Stimulated activated naive CD8-positive, alpha-beta T cell treated with anti-CD3 and anti-CD28 coated beads, Interleukin-15, amount 100 ng/mL, for 72 hours (primary cell): ENCODE measurements at places on chromosomes 7 and 10.

GRCh38 chr7:147547252-147547897 lies 1043.2 kb upstream of the C7orf33 start:
- peak; percentile 9 for DNase-seq

DNA sequence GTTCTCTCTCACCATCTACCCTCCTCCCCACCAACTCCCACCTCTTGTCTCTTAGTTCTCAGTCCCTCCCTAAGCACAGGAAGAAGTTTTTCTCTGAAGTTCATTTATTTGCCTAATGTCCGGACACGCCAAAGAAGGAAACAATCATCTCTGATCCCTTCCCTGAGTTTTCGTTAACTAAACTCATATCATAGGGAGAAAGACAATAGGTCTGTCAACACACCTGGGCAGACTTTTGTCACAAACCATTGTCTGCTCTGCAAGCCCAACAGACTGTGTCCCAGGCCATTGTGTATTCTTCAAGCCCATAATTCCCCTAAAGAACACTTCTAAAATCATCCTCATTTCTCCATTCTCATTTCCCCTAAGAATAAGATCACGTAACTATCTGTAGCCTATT lies 691.0 kb upstream of the MBL2 start:
- DNase-seq, result no peak

DNA sequence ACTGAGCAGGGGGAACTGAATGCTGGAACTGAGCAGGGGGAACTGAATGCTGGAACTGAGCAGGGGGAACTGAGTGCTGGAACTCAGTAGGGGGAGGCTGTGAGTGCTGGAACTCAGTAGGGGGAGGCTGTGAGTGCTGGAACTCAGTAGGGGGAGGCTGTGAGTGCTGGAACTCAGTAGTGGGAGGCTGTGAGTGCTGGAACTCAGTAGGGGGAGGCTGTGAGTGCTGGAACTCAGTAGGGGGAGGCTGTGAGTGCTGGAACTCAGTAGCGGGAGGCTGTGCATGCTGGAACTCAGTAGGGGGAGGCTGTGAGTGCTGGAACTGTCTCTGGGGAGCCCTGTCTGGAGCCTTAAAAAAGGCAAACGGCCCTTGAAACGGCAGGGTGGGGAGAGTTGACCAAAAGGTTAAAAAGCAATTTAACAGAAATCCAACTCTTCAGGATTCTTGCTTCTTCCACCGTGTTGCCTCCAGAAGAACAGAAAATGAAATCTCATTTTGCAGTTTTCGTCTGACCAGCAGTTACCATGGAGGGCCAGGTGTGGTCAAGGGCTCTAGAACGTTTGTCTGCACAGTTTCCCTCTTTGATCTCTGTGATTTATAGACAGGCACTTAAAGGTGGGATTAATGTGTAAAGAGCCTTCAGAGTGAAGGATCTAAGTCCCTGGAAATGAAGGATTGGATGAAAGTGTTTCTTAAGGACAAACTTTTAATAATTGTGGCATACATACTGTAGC lies 19.1 kb downstream of the DOCK1 start:
- DNase-seq, result no peak

DNA sequence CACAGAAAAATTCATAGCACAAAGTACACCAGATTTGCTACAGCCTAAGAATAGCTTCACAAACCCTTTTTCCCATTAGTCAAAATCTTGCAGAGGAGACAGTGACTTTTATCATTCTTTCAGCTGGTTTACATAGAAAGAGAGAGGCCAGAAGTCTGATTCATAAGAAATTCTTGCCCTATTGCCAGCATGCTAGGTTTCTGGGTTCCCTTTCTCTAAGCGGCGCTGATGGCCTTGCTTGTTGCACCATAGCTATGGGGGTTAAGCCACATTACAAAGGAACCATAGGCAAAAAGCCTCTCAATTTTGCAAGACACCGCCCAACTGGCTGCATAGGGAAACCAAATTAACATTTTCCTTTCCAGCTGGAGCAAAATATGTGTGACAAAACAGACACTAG lies 87.4 kb downstream of the ZNF467 start:
- no peak for DNase-seq

DNA sequence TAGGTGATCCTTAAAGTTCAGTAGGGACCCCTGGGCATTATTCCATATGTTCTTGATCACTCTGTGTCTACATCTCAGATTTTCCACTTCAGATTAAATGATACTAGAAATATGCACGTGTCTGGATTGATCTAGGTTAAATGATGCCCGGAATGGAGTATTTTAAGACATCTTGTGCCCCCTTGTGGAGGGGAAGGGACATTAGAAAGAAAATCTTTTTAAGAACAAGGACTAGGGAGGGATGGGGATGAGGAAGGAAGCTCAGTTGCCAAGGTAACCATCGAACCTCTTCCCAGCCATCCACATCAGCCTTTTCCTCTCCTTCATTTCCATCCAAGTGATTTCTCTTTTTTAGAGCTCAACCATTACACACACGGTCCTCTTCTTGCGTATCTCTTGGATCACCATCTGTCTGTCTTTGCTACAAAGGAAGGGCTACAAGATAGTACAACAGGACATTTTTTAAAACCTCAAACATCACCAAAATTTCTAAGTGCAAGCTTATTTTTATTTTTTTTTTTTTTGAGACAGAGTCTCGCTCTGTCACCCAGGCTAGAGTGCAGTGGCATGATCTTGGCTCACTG lies 40.5 kb downstream of the PRSS2 start:
- DNase-seq, result no peak

DNA sequence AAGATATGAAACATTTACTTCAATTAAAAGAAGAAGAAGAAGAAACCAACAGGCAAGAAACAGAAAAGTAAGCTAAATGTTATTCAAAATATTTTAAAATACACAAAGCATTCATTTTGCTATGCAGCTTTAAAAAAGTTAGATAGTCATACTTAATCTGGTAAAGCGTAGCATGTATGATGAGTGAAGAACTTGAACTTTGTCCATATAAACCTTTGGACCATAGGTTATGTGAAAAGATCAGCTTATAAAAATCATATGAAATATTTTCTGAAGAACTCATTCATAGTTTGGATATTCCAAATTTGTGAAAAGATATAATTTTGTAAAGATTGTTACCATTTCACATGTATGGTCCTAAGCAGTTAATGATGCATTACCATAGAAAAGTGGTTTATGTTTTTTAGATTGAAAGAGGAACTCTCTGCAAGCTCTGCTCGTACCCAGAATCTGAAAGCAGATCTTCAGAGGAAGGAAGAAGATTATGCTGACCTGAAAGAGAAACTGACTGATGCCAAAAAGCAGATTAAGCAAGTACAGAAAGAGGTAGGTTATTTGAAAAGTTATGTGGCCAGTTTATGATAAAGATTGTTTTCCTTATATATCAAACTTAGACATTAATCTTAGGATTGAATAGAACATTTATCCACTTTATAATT lies 37.3 kb downstream of the KIF20B start:
- no peak for DNase-seq

- no peak for DNase-seq
Measured at GRCh38 chr10:117860135-117860534, 186.6 kb downstream of the RAB11FIP2 start.

DNA sequence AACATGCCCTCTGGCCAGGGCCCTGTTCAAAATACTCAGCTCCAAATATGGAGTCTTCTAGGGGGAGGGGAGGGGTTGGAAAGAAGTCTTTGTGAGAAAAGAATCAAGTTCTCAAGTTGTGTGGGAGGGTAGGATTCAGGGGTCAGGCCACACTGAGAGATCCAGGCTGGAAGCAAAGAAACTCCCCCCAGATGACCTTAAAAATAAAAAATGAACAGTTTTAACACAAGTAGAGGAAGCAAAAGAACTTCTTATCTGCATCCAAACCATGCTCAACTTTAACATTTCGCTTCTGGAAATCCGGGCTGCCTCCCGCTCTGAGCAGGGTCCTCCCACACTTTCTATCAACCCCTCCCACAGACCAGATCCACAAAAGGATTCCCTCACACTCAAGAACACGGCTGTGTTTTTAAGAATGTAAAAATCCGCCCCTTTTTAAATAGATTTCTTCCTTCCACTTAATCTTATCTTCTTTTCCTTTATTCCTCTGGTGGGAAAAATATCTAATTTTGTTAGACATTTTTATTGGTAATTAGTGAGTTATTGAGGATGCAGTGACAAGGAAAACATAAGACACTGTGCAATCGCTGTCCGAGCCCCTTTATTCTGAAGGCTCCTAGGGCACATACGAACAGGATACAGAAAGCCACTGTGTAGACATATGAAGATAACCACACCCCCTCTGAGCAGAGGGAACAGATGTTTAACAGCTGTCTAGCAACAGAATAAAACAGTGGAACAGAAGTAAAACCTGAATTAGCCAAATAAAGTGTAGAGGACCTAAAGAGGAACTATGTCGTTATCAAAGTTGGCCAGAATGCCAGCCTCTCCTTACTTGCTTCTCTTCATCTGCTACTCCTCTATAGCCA lies 43.8 kb downstream of the CYTH3 start:
- DNase-seq, result no peak

DNA sequence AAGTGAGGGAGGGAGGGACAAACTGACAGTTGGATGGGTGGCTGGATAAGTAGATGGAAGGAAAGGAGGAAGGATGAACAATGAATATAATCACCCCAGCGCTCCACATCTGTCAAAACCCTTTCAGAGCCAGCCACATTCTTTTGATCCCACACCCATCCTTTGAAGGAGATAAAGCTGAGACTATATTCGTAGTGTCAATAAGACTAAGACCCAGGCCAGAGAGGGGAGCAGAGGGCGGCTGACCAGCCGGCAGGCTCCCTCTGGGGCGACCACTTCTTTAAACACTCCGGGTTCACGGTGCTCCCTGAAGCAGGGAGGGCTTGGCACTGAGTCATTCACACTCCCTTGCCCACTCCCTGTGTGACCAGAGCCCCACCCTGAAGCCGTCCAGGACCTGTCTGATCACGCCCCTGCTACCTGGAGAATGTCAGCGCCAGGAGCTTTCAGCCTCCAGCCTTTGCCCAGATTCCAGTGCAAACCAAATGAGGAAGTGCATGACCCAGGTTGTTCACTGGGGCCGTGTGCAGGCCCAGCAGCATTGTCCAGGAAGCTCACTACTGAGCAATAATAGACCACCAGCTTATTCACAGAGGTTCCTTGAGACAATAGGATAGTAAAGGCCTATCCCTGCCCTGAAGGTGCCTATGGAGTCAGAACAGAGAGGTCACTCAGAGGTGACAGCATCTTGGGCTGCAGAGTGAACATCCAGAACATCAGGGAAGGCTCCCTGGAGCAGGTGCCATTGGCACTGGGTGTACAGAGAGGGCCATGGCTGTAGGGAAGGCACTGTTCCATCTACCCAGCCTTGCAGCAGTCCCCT lies 34.4 kb downstream of the UNC5B start:
- DNase-seq, result no peak

GRCh38 chr10:131820626-131821025 lies 80.2 kb upstream of the PPP2R2D start:
- DNase-seq, result no peak

GRCh38 chr10:18859659-18860058 lies 188.9 kb upstream of the MALRD1 start:
- no peak for DNase-seq

GRCh38 chr7:133230591-133231194 lies 22.2 kb upstream of the EXOC4 start:
- DNase-seq, result peak; percentile 46

DNA sequence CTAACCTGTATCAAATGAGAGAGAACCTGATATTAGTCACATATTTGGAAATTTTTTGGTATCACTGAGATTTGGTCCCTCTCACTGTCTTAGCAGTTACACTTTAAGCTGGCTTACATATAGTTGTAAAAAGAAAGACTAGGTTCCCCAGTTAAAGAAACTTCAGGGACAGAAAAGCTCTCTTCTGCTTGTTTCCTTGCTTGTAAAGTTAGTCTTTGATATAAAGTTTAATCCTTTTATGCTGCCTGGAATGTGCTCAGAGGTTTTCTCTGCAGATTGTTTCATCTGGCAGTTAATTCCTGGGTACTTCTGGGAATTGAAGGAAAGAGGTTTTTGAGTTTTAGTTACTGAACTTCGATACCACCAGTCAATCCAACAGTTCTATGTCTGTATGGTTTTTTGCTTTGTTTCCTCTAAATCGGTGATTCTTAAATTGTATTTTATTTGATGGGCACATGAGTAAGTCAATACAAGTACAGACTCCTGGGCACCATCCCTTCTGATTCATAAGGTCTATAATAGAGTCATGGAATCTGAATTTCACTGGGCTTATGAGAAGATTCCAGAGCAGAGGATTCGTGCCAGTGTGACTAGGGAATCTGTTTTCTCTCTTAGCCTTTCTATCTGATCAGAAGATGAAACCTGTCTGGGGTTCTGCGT lies 1080.9 kb upstream of the C7orf33 start:
- no peak for DNase-seq

DNA sequence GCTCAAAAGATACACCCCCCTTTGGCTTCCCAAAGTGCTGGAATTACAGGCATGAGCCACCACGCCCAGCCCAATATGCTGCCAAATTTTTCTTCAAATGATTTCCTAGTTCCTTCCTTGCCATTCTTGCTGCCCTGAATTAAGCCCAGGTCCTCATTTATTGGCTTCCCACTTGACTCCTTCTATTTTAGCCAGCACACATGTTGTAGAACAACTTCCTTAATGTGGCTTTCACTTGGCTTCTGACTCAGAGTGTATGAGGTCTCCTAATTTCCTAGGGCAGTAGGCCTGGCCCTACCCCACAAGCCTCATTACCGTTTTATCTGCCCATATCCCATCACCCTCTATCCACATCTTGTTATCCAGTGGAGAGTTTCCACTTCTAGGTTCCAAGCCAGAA lies 21.8 kb upstream of the HIPK2 start:
- no peak for DNase-seq

GRCh38 chr7:108455998-108456677 lies at the start of gene NRCAM:
NRCAM (minus strand) TSS chr7:108456436; CDS start chr7:108240064, 216,372 bp downstream.
- peak; percentile 81 for DNase-seq

DNA sequence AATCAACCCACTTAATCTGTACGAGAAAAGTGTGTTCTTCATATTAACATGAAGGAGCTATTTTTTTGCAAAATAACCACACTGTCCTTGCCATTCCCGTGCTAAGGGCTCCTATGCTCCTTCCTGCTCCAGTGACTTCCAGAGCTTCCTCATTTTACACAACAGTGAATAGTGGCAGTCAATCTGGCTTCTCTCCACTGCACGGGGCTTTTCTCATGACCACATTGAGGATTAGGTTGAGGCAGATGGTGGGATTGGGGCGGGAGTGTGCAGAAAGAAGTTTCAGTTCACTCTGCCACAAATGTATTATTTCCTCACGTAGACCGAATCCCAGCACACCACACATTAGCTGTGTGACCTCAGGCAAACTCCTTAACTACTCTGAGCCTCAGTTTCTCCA lies 235.1 kb downstream of the ARHGAP12 start:
- no peak for DNase-seq

- no peak for DNase-seq
Measured at GRCh38 chr7:129366-130221, 62.8 kb upstream of the FAM20C start.

- no peak for DNase-seq
Measured at GRCh38 chr10:100749309-100750217, 4.2 kb downstream of the PAX2 start.

DNA sequence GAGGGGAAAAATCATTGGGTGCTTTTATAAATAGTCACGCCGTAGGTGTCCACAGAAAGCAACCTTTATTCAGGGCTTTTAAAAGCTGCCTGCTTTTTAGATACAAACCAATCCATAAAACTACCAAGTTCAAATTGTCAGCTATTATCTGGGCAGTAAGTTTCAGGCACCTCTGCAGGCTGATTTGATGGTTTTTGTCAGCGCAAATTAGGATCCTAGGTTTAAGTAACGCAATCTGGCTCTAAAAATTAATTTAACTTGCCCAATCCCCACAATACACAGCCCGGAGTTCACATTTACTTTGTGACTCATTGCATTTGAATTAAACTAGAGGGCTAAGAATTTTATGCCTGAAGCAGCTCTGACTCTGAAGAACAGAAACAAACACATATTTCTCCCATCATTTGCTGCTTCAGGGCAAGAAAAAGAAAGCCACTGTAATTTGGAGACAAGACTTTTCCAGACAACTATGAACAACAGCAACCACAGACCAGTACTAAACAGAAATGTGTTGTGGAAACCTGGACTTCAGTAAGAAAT lies 43.3 kb downstream of the NRP1 start:
- no peak for DNase-seq
